OCI-M1 (cell line): ENCODE measurements at places on chromosomes 11 and 22.

- DNase-seq: no peak
Observed at GRCh38 chr22:36463783-36464184, 17.7 kb downstream of the TXN2 start.

DNA sequence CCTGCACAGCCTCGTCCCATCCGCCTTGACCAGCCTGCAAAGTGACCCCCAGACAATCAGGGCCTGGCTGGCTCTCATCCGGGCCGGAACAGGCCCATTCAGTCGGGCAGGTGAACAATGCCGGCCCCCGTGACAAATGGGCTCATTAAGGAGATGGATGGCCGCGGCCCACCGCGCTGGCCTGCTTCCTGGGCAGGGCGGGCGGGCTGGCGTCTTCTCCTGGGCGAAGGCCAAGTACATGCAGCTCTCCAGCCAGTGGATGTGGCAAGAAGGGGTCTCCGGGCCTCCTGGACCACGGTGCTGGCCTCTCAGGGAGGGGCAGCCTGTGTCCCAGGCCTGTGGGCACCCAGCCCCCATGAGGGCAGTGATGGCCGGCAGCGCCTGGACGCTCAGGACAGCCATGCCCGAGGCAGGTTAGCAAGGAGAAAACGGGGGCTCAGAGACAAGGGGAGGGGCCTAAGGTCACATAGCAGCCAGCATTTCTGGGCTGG lies 1022.8 kb downstream of the BRD1 start:
- no peak for DNase-seq

GRCh38 chr11:12110714-12111548 lies 541 bp downstream of the MICAL2 start:
- DNase-seq: peak; percentile 43

GRCh38 chr11:89529626-89530380 lies 38.6 kb upstream of the NOX4 start:
- no peak for DNase-seq

- no peak for DNase-seq
Observed at GRCh38 chr22:25876871-25877270, 134.9 kb downstream of the MYO18B start.

DNA sequence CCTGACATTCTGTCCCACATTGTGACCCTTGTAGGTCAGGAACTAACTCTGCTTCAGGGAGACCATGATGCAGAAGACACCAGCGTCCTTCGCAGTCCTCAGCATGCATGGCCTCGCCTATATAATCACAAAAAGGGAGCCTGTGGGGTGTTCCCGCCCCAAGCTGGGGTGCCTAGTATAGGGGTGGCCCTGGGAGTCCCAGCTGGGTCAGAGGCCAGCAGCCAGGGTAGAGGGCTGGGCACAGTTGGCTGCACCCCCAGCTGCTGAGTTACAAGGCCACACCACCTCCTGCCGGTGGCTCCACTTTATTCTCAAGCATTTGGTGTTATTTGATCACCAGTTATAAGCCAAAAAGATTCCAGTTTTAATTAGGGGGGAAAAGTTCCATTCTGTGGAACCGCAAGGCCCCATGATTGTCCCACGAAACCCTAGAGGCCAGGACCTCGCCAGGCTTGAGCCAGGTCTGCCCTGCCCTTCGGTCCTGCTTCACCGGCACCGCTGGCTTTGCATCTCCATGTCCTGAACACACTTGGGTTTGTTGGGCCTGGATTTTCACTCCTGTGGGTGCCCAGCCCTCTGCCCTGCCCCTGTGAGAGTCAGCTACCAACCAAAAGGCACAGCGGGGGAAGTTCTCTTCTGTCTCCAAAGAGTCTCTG lies 15.0 kb upstream of the GNB1L start:
- DNase-seq: no peak

DNA sequence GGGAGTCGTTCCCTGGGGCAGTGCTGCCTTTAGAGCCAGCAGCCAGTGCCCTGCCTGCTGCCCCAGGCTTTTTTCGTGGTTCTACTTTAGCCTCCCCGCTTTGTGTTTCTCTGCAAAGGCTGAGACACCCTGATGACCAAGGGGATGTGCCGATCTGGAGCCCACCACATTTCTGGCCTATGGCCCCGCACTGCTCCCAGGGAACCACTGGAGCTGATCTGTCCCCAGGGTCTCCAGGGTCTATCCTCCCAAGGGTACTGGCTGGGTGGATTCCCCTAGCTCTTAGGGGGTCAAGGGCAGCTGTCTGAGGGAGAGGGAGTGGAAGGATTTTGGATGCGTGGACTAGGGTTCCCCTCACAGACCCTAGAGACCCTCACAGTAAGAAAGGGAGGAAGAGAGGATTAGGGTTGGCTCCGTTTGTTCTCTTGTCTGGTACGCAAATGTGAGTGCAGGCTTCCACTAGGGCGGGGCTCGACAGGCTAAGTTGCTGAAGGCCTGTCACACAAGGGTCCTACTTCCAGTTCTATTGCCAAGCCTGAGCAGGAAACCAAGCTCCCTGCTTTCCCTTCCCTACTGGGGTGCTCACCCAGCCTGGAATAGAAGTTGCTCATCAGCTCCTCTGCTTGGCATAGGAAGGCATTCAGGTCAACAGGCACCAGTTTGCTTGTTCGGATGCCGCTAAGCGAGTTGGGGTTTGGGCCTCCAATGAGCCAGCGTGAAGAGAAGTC lies 19.3 kb downstream of the TREH start:
- no peak for DNase-seq

DNA sequence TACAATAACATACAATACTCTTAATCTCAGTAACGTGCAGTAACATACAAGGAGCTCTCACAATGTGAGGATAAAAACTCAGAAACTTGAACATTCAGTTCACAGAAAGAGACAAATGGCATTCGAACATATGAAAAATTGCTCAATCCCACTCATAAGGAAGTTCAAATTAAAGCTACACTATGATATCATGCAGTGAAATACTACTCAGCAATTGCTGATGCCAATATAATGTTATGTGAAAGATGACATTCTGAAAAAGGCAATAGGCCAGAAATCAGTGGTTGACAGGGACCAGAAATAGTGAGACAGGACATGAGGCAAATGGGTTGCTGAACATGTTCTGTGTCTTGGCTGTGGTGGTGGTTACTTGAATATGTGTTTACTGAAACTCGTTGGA lies 33.7 kb upstream of the PITPNB start:
- peak; percentile 16 for DNase-seq

DNA sequence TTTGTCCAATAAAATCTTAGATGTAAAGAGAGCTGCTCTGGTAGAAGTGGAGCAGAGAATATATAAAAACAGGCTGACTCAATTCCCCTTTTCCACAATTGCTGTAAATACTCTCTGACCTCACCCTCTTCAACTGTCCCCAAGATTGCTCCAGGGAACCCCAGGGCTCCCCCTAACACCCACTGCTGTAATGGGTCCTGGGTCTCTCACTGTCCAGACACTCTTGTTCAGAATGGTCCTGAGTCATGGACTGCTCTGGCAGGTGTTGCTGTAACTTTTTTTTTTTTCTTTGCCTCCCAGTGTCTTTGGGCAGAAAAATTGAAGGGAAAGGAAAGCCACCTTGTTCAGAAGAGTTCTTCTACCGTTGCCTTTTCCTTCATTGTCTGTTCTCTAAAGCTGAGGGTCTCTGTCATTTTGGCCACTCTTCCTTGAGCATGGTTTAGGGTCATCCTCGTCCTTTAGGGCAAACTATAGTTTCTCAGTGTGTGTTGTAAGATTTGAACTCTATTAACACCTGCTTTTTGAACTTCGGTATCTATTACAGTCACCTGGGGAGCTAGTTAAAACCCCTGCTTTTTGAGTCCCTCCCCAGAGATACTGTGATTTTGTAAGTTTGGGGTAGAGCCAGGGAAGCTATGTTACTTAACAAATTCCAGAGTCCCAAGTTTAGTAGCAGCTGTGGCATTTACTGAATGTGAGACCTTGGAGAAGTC lies 209.5 kb downstream of the NAV2 start:
- DNase-seq: no peak

DNA sequence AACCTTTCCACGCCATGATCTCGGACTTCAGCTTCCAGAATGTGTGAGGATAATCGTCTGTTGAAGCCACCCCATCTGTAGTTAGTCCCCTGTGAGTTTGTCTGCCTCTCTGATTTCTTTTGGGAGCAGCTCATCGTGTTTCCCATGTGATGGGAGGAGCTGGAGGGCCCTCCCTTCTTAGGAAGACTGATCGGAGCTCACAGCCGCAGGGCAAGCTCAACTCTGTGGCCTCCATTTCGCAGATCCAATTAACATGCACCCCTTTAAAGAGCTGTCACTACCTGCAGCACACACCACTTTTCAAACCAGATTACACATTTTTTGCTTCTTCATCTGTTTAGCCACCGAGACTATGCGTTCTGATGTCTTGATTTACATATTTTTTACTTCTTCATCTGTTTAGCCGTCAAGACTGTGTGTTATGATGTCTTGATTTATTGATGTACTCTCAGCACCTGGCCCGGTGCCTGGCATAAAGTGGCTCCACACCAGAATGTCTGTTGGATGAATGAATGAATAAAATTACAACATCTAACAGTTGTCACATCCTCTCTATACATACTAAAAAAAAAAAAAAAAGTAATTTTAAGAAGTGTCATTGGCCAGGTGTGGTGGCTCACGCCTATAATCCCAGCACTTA lies 14.9 kb upstream of the PPFIA1 start:
- DNase-seq: no peak

GRCh38 chr11:60717956-60718355 lies 6.6 kb upstream of the MS4A18 start:
- DNase-seq: no peak

- peak; percentile 75 for DNase-seq
Observed at GRCh38 chr22:50621356-50621880, 6.5 kb downstream of the ARSA start.

DNA sequence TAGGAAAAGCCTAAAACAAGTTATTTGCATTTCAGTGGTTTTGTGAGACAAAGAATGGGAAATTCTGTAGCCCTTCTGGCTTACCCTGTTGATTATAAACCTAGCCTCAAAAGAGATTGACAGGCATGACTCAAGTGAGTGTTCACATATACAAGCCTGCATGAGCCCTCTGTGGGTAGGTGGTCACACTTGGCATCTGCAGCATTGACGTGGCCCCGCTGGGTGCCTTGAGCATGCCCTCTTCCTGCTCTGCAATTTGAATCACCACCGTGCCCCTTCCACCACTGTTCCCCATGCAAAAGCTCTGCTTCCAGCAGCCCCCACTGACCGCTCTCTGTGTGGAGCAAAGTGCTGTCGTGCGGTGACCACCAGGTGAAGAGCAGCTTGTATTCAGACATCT lies 21.0 kb upstream of the ADSL start:
- DNase-seq: no peak

DNA sequence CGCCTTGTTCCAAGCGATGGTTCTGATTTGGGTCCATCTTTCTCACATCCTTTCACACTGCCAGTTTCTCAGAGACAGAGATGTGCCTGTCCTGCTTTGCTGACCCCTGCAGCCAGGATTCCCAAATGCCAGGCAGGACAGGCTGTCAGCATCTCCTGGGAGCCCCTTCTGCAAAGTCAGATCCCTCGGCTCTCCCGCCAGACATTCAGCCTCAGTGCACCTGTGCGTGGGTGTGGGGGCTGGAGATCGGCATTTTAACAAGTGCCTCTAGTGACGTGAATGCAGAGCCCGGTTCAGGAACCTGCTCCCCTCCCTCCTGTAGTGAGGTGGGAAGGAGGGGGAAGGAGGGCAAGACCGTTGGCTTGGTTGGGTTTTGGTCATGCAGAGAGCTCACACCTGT lies 108.9 kb upstream of the FGF3 start:
- no peak for DNase-seq

DNA sequence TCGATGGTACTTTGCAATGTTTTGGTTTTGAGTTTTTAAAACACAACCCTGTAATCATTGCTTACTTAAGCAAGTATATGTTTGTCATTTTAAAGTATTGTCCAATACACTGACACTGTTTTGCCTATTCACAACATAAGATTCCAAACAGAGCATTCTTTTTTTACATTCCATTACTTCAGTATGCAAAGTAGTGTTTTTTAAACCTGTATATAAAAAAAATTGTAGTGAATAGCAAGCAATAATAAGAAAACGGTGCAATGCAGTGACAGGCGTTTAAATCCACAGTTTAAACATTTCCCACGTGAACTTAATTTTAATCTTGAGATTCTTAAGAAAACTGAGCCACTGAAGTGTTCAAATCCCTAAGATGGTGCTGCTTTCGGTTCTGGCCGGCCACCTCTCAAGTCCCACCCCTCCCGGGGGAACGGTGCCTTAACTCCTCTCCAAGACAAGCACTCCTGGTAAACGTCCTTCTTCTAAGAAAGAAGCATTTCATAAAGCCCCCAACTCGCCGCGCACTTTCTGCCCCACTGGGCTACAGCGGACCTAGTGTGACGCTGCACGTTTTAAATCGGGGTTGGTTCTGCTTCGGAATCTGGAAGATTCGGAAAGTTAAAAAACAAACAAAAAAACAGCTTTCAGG lies 2.9 kb downstream of the PGR start:
- no peak for DNase-seq

- DNase-seq: no peak
Observed at GRCh38 chr22:50112151-50113118, 22.6 kb downstream of the MOV10L1 start.
